ENCODE measurements at places on chromosomes 1 and 21.

DNA sequence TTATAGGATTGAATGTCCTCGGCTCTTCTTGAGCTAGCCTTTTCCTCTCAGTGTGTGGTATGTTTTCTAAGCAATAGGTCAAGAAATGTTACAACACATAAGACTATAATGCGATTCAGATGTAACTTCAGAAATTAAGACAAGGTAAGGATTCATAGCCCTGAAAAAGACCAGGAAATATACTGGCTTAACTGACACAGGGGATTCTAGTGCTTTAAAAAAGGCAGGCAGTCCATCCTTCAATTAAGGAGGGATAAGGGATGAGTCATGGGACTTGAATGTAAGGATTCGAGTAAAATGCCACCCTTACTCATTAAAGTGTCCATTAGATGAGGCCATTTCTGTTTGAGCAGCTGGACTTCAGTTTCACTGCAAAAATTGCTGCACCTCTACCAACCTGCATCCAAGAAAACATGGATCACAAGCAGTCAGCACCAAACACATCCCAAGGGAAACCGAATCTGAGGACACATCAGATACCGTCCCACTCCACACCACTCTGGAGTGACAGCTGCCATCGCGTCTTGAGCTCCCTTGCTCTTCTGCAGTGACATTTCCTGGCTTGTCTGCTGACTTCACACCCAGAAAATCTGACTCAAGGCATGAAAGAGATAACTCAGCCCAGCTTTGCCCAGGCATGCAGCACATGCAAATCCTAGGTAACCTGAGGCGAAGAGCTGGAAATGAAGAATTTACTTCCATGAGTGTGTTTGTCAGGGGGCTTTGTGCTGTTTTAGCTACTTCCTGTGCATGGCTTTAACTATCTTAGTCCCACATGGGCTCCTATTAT is 37.8 kb downstream of the NGF start:
- DNase-seq: no peak

GRCh38 chr1:64549464-64550239 is 79.7 kb downstream of the CACHD1 start:
- DNase-seq: peak; percentile 21

DNA sequence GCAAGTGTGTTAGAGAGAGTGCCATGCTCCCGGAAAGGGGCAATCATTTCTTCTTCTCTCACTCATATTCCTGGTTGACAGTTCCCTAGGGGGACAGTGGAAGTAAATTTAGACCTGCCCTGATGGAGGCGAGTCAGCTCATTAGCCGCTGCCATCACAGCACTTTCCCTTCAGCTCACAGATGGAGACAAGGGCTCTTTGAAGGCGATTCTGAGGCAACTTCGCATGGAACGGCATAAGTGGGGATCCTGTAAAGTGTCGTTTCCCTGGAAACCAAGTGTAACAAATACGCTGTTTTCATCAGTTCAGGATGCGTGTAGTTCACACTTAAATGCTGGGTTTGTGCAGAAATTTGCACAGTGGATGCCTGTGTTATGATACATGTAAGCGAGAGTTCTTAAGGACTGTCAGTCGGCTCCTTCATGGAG is 114.5 kb upstream of the TMPRSS15 start:
- no peak for DNase-seq

DNA sequence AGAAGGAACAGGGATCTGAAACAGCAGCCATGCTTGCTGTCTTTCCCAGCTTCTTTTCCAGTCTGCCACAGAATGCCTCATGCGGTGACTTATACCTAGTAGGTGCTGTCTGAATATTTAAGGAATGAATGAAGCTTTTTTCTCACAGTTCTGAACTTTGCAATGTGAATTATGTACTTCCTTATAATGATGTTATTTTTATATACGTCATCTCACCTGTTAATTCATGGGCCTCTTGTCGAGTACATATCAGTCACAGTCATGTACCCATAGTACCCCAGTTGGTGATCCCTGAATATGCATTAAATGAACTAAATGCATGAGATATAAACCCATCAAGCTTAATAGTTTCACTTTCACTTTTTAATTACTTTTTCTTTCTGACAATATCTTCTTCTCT is 132.7 kb downstream of the NTNG1 start:
- no peak for DNase-seq

- no peak for DNase-seq
Measured at GRCh38 chr1:28160782-28161266, 15.7 kb downstream of the PTAFR start.

DNA sequence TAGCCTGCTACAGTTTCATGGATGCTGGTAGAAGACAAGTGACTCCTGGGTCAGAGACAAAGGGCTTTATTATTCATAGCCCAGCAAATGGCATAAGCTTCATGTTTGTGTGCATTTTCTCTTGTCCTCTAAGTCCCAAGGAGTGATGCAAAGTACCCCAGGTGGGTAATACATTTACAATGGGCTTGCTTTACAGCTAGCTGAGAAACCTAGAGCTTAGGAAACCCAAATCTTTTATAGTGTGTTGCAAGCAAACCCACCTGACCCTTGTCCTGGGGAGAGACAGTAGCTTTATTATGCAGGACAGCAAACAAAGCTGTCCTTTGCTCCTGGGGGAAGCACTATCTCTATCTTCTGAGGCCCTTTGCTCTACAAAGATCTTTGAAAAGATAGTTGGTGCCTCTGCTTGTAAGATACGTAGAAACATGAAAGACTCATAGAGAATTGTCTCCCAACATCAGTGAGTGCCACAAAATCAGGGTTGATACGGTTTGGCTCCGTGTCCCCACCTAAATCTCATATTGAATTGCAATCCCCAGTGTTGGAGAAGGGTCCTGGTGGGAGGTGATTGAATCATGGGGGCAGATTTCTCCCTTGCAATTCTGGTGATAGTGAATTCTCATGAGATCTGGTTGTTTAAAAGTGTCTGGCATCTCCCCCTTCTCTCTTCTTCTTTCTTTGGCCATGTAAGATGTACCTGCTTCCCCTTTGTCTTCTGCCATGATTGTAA is 315.8 kb upstream of the USP24 start:
- DNase-seq: no peak

DNA sequence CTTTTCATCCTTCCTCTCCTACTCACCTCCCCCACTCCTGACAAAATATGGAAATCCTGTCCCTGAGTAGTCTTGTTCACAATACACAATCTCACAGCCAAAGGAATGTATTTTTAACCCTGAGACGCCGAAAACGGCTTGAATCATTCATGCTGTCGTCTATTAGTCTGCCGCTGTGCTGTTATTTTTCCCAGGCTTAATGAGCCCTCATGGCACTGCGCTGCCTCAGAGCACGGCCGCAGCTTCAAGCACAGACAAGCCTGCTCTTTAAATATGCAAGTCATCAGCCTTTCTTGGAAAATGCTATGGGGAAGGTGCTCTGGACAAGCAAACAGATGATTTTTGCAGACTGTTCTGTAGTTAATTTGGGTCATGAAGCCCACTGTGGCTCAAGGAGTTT is 302.7 kb downstream of the DISC1 start:
- DNase-seq: no peak

DNA sequence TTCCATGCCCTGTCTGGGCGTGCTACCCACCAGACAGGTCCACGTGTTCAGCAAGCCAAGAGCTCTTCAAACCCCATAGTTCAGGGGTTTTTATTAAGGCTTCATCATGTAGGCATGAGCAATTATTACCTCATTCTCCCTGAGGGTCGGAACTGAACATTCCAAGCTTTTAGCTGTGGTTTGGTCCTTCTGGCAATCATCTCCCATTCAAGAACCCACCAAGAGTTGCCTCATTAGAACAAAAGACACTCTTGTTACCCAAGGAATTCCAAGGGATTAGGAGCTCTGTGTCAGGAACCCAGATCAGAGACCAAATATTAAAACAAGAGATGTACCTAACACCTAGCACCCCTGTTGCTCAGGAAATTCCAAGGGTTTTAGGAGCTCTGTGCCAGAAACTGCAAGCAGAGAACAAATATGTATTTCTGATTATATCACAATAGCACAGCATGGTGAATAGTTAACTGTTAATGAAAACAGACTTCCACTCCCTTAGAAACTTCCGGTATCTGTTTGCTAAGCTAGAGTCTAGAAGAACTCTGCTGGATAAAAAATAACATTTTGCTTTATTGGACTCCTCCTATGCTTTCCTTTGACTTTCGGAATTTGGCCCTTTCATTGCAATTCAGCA is 201.2 kb upstream of the L1TD1 start:
- DNase-seq: no peak

- no peak for DNase-seq
Measured at GRCh38 chr1:162757476-162757875, 33.0 kb upstream of the HSD17B7 start.
